ENCODE measurements at places on chromosomes 11 and 22.
A peak's percentile ranks its signal among the peaks of the same experiment; 100 is the strongest.

GRCh38 chr22:28017558-28017820 is 98.4 kb upstream of the PITPNB start:
- no peak for DNase-seq

GRCh38 chr11:43736502-43737200 is 56.1 kb downstream of the HSD17B12 start:
- DNase-seq, result peak; percentile 75

DNA sequence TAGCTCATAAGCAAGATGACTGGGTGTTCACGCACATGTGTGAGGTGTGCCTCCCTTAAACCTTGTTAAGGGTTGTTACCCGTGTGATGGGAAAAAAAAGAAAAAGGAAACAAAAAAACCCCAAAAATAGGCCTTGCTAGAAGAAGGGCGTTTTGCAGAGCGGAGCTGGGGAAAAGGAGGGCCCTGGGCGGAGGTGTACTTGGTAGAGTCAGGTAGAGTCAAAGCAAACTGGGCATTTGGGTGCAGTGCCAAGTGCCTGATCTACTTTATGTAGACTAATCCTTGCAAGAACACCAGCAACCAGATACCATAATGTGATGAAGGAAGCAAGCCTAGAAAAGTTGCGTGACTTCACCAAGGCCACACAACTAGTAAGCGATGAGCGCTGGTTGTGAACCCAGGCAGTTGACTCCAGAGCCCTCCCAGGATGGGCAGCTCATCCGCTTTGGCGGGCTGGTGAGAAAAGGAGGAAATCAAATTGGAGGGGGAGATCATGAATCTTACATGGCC is 1.2 kb upstream of the TIRAP start:
- no peak for DNase-seq

- no peak for DNase-seq
Observed at GRCh38 chr11:2448661-2449547, 4.1 kb downstream of the KCNQ1 start.

DNA sequence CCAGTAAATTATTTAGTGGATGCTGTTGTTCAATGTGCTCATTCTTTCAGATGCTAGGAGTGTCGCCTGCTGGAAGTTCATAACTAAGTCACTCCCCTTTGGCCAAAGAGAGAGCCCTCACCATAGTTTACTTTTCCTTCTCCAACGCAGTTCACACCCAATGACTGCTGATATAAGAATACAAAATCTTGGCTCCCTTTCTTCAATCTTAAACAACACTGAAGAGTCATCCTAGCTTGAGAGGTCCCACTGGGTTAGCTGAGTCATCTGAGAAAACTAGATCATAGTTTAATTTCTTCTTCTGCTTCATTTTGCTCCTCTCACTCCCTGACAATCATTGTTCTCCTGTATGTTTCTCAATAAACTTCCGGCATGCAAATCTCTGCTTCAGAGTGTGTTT is 5.4 kb upstream of the OR52L1 start:
- DNase-seq, result no peak

GRCh38 chr22:29710922-29711593 is 8.7 kb upstream of the CABP7 start:
- peak; percentile 56 for DNase-seq

GRCh38 chr11:87443707-87444106 is 406.0 kb downstream of the TMEM135 start:
- no peak for DNase-seq

- DNase-seq, result no peak
Observed at GRCh38 chr11:64379160-64379559, 20.2 kb downstream of the RPS6KA4 start.

GRCh38 chr11:113668255-113668654 is 37.9 kb downstream of the TMPRSS5 start:
- no peak for DNase-seq

GRCh38 chr11:86056351-86056854 is 12.5 kb downstream of the PICALM start:
- no peak for DNase-seq

GRCh38 chr22:30014244-30014643 is 66.0 kb upstream of the HORMAD2 start:
- DNase-seq, result no peak

GRCh38 chr22:31585161-31585859 is 76.7 kb downstream of the PISD start:
- peak; percentile 12 for DNase-seq

GRCh38 chr11:14304601-14305000 is 54.4 kb downstream of the RRAS2 start:
- no peak for DNase-seq

DNA sequence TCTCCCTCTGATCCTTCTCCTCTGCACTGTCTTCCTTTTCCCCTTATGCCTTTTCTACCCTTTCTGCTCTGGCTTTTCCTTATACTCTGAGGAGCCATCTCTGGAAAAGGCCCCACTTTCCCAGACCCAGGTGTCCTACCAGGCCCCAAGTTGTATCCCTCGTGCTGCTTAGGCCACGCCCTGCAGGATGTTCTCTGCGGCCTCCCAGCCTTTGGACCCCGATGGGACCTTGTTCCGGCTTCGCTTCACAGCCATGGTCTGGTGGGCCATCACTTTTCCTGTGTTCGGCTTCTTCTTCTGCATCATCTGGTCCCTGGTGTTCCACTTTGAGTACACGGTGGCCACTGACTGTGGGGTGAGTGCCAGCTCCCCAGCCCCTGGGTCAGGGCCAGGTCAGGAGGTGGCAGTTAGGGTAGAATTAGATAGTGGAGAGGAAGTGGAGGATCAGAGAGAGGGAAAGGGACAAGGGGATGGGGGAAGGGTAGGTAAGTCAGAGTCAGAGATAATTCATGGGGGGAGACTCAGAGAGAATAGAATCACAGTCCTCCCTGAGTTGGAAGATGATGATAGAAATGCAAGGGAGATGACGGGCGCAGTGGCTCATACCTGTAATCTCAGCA is 8.9 kb downstream of the PGAP2 start:
- DNase-seq, result no peak

- DNase-seq, result no peak
Observed at GRCh38 chr11:115194802-115195110, 309.5 kb downstream of the CADM1 start.

DNA sequence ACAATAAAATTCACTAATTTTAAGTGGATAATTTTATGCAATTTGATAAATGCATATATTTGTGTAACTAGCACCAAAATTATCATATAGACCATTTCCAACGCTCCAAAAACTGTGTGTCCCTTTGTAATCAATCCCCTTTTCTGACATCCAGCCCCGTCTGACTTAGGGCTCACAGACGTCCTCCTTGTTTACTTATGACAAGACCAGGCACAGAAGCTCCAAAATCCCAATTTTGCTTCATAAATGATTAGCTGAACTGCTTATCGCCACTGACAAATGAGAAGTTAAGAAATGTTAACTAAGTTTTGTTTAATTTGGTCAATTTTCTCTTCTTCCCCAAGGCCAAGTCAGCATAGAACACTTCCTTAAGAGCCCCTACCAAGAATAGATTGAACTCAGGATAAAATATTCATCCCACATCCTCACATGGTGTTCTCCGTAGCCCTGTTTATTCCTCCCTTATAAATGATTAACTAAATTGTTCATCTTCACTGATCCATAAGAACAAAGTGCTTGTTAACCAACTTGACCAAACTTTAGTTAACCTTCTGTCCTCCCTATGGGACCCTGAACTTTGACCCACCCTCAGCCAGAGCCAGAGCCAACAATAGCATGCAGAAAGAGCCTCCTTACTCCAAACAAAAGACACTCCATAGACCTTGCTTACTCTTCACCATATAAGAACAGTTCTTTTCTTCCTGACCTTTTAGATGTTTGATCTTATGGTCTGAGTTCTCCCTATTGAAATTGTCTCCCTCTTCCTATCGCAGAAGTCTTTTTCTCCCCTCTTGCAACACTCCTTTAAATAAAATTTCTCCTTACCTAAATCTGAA is 30.8 kb upstream of the GLYAT start:
- DNase-seq, result no peak

DNA sequence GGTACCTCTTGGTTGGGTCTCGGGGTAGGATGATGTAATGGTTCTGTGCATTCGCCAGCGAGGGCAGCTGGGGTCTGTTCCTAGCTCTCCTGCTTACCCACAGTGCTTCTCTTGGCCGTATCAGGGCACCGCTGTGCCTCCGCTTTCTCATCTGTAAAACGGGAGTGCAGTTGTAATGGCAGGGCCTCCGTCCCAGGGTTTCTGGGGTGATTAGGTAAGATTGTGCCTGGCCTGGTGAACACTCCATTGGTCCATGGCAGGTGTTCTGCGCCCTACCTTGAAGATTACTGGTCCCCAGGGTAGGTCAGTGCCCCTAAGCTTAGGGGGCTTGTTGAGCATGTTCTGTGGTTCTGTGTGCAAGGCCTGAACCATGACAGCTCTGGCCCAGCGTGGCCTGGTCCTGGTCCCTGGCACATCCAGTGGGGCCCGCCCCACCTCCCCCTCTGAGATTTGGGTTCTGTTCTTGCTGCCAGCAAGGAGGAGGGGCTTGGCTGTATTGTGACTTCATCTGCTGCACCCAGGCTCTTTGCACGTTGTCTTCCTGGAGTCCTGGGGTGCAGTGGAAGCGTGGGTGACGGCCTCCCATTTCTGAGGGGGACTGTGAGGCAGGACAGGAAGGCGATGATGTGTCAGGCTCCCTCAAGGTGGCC is 4.9 kb downstream of the MYRF start:
- no peak for DNase-seq

- DNase-seq, result no peak
Observed at GRCh38 chr11:134346976-134347350, 15.2 kb downstream of the GLB1L2 start.

DNA sequence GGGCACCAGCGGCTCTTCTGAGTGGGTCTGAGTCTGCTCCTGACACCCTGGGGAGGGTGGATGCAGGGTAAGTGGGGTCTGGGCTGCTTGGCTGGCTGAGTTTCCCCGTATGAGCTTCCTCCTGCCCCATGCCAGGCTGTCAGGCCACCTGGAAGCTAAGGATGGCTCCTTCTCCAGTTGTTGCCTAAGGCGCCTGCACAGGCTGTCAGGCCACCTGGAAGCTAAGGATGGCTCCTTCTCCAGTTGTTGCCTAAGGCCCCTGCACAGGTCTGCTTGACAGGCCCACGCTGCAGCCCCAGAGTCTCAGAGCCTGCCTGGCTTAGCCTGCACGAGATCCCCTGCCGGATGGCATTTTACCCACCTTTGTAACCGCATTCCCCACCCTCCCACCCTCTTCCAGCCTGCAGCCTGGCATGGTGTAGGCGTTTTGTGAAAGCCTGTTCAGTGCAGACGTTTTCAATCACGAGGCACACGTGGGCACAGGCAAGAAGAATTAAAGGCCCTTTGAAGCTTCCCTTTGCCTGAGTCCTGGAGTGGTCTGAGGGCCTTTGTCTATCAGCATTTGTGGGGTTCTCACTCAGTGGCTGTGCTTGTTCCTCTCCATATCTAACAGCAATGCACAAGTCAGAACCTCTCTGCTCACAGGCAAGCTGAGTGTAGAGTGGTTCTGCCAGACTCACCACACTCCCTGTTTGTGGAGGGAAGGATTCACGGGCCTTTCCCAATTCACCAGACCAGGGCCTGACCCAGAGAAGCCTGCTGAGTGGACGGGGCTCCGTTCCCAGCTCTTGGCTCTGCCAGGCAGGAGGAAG is 40.2 kb upstream of the B3GAT1 start:
- DNase-seq, result no peak

- no peak for DNase-seq
Observed at GRCh38 chr22:17897858-17898257, 123.6 kb upstream of the BID start.

GRCh38 chr11:34335331-34335730 is 22.5 kb downstream of the ABTB2 start:
- no peak for DNase-seq

- DNase-seq, result no peak
Observed at GRCh38 chr11:13438291-13438690, 24.7 kb downstream of the BTBD10 start.

GRCh38 chr11:3840004-3840869 is 522 bp downstream of the RHOG start:
- no peak for DNase-seq

DNA sequence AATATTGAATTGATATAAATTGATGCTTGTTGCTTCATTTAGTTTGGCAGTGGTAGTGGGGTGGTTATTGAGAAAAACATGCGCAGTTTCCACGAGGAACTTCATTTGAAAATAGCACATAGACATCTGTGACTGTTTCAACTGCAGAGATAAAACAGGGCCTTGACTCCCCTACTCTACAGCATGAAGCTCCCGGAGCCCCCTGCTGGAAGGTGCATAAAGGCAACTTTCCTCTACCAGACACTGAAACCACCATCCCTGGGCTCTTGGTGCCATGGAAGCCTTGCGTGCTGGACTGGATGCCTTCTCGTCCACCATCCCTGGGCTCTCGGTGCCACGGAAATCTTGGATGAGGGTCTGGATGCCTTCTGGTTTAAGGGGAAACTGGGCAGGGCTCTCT is 195.9 kb downstream of the CSNK2A3 start:
- DNase-seq, result peak; percentile 41

- no peak for DNase-seq
Observed at GRCh38 chr11:117866526-117866925, 9.9 kb downstream of the FXYD6 start.

DNA sequence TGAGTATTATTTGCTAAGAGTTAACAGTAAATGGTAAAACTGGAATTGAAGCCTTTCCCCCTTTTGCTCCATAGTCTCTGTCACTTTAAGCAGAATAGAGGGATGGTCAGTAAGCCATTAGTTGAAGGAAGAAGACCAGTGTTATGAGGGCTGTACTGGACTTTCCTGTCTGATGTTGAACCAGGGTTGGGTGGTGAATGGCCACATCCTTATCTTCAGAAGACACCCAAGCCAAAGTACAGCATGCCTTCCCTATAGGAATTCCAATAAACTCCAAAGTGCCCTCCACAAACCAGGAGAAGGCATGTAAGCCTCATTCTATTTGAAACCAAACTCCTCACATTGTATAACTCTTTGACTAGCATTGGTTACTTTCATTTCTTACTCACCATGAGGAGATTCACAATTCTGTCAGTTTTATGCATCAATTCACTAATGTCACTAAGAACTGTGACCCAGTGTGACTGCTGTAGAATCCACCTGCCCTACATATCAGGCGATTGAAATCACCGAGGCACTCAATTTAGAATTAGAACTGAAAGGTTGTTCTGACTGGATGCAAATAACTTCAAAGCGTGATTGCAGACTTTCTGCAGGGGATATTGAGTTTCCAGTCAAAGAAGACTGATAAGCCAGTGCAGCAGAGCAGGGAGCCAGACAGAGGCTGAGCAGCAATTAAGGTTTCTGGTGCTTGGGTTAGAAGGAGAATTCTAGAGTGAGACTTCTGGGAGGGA is 107.1 kb upstream of the DDI1 start:
- no peak for DNase-seq
